Mesenteric fat pad (tissue), 1 donor: ENCODE measurements at places on chromosomes 4 and X. TPM values are rescaled to one million over a fixed set of nuclear protein-coding genes. Genes with fewer than 3 reads are reported as not detected.

DNA sequence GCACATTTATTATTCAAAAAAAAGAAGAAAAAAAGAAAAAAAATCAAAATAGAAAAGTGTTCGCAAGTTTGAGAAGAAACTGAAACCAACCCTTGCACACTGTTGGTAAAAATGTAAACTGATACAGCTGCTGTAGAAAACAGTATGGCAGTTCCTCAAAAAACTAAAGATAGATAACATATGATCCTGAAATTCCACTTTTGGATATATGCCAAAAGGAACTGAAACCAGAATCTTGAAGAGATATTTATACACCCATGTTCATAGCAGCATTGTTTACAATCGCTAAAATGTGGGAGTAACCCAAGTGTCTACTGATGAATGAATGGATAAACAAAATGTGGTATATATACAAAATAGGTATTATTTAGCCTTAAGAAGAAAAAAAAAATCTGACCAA, 155.4 kb downstream of the TBCK start:
- no peak for DNase-seq

ZCCHC13 gene
- total RNA-seq: not detected

GRCh38 chr4:176856421-176856820, 63.7 kb upstream of the VEGFC start:
- DNase-seq: no peak

DNA sequence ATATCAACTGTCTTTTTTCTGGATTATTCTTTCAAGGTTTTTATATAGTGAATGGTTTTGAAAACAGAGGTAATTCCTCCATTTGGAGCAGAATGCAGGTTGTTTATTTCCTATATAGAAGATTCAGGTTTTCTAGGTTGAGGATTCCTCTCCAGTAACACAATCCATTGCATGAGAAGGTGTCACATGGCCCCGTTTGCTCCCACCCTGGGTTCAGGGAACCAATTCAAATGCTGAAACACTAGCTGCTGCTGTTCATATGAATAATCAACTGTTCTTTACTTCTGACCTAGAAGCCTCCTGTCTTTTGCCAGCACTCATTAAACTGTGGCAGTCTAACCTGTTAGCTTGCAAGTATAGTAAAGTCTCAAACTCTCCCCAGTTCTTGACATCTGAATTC, 1316.9 kb upstream of the TENM3 start:
- no peak for DNase-seq

- DNase-seq: no peak
Observed at GRCh38 chr4:169818063-169818679, 60.4 kb upstream of the HPF1 start.

DNA sequence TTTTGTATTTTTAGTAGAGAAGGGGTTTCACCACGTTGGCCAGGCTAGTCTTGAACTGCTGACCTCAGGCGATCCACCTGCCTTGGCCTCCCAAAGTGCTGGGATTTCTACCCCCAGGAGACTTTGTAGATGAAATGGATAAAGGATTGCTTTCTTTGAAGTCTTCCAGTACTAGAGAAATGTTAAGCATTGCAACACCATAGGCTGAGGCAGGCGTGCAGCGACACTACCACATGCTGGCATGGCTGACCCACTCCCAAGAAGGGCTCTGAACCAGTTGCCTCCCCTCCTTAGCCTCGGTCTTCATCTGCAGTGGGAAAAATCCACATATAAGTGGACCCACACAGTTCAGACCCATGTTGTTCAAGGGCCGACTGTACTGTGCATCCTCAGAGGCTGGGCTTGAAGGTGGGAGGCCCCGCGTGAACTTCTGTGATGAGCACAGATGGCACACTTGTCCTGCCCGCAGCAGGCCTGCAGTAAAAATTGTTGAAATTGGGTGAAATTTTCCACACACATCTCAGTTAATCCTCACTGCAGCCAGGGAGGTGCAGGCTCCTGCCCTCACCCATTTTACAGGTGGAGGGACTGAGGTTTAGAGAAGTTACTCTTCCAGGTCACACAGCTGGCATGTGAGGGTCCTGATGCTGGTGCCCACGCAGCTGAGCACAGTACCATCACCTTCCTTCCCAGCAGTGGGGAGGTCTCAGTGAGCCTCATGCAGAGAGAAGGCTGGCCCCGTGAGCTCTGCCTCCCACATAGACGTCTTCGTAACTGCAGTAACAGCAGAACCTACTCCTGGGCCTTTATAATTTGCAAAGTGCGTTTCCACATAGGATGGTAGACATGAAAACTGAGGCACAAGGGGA, 35.5 kb downstream of the HTRA3 start:
- peak; percentile 76 for DNase-seq

COL4A6 gene
- 0.16 TPM for total RNA-seq

GRCh38 chr4:8844976-8845690, 26.5 kb downstream of the HMX1 start:
- DNase-seq: peak; percentile 68

ZNF732 gene
- 0.16 TPM for total RNA-seq

GRCh38 chrX:57379296-57379695, 92.8 kb downstream of the FAAH2 start:
- no peak for DNase-seq

DNA sequence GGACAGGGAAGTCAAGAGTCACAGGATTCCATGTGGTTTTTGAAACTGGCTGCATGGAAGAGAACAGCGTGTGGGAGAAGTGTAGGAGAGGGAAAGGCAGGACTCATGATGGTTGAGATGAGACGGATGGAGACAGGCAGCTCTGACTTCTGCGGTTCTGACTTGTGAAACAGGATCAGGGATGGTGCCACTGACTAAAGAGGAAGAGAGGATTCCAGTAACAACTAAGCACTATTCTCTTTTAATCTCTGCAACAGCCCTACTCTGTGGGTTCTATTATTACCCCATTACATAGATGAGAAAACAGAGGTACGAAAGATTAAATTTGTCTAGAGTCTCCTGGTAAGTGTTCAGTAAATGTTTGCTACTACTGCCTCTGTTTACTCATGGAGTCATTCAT, 156.3 kb downstream of the CBR4 start:
- DNase-seq: no peak

AFF2 gene
- total RNA-seq: 6.0 TPM

DNA sequence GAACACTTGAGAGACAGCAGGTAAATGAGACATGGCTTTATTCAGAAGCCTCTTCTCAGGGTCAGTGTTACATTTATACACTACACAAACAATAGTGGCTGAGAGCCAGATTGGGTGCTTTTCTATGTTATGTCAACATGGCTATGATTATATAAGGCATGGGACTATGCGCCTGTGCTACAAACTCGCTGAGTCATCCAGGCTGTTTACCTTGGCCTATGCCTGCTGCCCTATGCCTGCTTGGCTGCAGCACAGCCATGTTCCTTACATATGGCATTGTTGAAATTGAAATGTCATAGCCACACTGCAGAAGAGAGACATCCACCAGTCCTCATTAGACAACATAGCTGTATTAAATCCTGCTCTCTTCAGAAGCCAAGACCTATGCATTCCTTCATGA, 236.3 kb upstream of the NWD2 start:
- DNase-seq: no peak

DNA sequence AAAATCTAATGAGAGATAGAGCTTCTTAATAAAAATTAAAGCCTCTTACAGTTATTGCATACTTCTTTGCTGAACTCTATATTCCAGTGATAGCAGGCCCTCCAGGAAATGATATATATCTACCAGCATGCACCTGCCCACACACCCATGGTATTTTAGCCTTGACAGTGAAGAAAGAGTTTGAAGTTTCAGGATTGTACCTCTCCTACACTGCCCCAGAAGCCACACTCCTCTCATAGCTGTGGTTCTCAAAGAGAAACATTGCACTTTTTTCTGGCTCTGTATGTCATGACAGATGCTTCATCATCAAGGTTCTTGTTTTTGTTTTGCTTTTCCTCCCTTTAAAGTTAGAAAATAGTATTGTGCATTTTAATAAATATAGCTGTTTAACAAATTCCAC, 34.0 kb downstream of the INPP4B start:
- DNase-seq: no peak

DNA sequence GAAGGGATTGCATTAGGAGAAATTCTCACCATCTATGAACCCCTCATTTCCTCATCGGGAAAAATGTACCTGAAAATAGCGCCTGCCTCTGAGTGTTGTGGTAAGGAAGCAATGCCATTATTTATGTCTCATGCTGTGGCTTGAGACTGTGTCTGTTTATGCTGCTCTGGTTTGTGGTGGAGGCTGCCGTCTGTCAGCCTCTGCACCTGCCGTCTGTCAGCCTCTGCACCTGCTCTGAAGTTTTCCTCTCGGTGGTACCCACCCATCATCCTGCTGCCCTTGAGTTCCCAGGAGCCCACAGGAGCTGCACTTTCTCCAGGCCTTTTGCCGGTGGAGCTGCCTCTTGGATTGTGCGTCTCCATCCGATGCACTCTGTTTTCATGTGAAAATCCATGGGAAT, 68.5 kb upstream of the PPP2R3B start:
- DNase-seq: no peak

PABPC5 gene
- 1.1 TPM for total RNA-seq

DNA sequence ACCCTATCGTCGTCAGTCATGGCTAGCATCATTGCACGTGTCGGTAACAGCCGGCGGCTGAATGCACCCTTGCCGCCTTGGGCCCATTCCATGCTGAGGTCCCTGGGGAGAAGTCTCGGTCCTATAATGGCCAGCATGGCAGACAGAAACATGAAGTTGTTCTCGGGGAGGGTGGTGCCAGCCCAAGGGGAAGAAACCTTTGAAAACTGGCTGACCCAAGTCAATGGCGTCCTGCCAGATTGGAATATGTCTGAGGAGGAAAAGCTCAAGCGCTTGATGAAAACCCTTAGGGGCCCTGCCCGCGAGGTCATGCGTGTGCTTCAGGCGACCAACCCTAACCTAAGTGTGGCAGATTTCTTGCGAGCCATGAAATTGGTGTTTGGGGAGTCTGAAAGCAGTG, 1.6 kb downstream of the ZCCHC12 start:
- DNase-seq: no peak

DNA sequence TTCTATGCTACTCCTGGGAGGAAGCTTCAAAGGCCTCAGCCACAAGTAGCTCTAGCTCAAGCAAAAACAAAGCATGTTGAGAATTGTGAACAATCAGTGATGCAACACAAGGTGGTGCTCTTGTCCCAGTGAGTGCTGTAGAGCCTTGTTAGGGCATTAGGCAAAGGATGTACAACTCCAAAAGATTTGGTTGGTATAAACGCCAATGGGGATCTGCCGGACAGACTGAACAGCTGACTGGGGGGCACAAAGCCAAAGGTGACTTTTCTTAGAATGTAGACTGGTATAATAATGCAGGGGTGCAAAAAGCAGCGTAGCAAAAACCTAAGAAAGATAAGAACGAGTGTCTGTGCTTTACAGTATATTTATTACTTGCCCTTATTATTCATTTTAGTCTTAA, 62.6 kb upstream of the ALB start:
- no peak for DNase-seq

SUPT20HL2 gene
- total RNA-seq: not detected

DNA sequence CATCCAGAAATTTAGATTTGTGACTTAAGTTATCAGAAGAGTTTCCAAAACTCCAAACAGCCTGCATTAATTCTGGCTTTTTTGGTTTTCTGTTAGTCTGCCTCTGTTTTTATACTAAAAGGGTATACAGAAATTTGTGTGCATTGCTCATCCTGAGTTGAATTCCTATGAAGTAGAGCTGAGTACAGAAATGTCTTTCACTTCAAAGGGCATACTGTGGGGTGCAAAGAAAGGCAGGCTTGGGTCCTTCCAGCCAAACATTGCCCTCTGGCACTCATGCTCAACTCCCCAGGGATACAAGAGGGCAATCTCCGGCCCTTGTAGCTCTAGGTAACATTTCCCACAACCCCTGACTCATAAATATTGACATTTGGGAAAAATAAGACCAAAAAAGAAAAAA, 27.6 kb upstream of the TMEM184C start:
- DNase-seq: no peak

KIT gene
- total RNA-seq: 7.8 TPM
